ENCODE measurements at places on chromosomes 4 and X. TPM values are rescaled to one million over a fixed set of nuclear protein-coding genes. Genes with fewer than 3 reads are reported as not detected.
A peak's percentile ranks its signal among the peaks of the same experiment; 100 is the strongest.

DNA sequence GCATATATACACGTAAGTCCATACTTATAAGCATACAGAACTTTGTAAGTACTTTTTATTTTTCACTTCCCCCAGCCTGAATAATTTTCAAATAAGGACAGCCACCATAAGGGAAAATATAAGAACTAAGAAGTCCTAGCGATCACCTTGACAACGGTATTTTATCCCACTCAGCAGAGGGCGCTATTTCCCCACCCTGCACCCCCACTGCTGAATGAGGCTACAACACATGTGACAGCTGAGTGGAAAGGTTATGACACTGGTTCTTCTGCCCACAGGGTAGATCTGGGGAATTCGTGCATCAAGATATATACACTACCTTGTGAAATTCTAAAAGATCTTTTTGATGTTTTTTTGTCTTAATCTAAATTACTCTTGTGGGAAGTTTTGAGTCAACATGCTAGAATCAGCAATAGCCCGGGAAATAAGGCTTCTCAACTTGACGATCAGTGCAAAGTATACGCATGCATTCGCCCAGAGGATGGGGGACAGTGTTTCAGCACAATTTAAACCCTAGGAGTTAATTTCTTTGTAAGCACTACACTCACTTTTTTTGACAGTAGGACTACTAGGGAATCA is 151.5 kb downstream of the CORIN start:
- peak; percentile 46 for DNase-seq

DNA sequence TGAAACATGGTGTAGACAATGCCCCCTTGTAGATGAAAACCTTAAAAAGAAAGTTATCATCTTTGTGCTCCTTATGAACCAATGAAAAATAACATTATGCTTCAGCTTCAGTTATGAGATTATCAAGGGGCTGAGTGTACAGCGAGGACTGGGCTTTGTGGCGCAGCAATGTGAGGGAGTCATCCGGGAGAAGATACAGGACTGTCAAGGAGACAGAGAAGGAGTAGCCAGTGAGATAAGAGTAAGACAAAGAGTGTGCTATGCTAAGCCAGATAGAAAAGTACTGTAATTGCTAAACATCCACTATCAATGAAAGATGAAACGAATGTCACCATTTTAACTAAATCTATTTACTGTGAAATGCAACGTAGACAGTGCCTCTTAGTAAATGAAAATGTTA is 3.6 kb upstream of the KLHL15 start:
- no peak for DNase-seq

GRCh38 chrX:115330498-115331168 is 41.1 kb downstream of the LUZP4 start:
- peak; percentile 71 for DNase-seq

GRCh38 chr4:101279377-101279871 is 67.9 kb downstream of the PPP3CA start:
- peak; percentile 97 for DNase-seq

DNA sequence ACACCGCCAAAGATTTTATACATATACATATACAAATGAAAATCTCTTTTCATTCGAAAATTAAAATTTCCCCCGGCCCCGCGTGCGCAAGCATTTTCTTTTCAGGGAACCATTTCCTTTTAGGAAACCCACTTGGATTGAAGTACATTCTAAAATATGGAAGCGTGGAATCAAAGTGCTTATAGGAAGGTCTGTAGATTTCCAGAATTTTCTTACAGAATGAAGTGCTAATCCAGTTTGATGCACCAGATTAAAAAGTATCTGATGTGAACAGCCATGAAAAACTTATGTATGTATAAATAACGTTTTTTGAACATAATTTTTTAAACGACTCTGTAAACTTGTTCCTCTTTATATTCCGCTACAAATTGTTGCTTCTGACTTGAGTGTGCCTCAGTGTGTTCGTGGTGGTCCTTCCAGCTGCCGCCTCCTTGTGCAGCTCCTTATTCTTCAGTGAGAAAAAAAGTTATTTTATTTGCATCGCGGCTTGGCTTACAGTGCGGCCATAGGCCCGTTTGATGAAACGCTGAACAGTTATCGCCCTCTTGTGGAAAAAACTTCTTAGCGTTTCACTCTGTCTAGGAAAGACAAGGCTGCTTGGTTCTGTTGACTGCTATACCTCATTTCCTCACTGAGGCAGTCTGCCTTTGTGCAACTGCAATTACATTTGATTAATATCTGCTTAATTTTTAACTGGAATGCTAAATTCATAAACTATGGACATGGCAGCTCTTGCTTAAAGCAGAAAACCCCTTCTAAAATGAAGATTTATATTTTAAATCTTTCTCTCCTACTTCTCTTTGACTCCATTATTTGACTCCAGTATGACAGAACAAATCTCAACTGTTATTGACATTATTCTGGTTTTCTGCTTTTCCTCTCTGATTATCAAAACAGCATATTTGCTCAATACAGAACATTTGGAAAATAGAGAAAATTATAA is 4.7 kb upstream of the NKX6-1 start:
- DNase-seq: peak; percentile 83

- no peak for DNase-seq
Observed at GRCh38 chr4:10704430-10704810, 19.9 kb upstream of the CLNK start.

- peak; percentile 21 for DNase-seq
Observed at GRCh38 chrX:40912166-40912565, 173.1 kb upstream of the USP9X start.

DNA sequence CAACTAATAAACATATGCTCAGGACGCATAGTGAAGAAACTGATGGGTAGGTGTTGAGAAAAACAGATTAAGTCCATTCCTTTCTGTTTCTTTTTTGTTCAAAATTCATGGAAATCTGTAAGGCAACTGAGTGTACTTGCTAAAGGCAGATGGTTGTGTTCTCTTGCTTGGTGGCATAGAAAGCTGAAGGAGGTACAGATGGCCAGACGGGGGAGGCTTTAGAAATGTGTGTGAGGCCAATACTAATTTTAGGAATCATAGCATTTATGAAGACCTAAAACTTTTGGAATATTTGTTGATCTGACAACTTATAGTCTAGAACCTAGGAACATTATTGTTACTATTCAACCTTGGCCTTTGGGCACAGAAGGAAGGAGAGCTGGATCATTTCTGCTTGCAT is 56.8 kb upstream of the EMCN start:
- no peak for DNase-seq

DNA sequence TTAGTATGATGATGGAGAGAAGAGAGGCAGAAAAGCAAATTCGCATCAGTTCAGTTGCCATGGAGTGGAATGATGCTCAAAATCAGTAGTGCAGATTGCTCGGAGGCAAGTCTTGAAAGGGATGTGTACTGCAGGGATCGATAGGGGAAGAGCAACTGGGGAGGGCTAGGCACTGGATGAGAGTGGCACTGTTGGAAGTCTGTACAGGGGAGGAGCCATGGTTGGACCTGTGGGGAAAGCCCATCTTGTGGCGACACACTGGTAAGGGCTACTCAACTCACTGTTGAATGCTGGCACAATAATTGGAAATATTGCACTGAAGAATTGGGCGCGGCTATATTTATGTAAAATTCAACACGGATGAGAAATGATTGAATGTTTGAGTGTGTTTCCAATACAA is 1.2 kb downstream of the RAB9B start:
- DNase-seq: no peak

GRCh38 chrX:139058831-139059495 is 347.4 kb upstream of the FGF13 start:
- DNase-seq: peak; percentile 51

- no peak for DNase-seq
Observed at GRCh38 chrX:134570899-134571298, 87.4 kb downstream of the PLAC1 start.

DNA sequence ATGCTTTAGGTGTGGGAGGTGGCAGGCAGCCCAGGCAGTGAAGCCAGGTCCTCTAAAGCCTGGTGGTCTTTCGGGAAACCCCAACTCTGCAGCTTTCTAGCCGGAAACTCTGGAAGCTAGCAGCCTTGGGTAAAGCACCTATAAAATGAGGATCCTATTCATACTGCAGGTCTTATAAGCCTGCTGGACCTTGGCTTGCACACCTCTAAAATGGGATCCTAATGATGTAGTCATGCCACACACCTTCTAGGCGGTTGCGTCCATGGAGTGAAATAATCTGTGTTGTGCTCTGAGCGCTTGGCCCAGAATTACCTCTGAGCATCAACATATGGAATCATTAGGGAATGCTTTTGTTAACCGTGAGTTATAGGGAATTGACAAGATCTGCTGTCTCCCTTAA is 36.0 kb upstream of the STS start:
- DNase-seq: no peak

GRCh38 chrX:41600291-41600690 is 88.5 kb upstream of the GPR34 start:
- peak; percentile 43 for DNase-seq

DNA sequence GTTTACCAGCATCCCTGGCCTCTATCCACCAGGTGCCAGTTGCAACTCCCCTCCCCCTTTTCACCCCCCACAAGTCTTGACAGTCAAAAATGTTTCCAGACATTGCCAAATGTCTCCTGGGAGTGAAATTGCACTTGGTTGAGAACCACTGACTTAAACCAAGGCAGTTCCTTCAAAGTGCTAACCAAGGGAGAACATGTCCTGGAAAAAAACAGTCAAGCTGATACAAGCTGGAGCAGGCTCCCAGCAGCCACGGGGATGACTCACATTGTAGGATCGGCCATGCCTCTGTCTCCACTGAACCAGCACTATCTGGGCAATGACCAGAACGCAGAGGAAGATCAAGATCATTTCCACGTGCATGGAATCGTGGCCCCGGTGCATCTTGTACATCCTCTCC is 11.4 kb downstream of the RNF175 start:
- DNase-seq: peak; percentile 88

DNA sequence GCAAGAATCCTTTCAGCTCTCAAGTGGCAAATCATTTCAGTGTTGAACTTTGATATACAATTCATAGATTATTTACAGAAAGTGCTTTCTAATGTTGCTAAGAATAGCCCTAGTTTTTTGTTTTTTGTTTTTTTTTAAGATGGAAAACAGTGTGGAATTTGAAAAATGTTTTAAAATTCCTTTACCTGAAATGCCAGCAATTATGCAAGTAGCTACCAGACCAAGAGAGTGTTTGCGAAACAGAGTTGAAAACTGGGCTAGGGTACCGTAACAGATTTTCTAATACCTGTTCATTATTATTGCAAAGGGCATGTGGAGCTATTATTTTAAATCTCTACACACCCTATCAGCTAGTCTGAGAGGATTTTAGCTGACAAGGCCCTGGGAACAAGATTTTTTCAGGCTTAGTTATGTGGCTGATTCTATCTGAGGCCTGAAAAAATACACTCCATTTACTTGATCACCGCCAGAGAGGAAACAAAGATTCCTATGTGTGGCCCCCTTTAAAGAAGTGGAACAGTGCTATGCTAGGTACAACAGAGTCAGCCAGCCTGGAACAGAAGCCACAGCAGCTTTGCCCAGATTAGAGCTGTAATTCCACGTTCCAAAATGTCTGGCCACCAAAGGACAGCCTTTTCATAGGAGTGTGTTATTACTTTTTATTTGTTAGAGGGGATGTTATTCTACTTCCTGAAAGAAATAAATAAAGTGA is 46.9 kb upstream of the SLC39A8 start:
- no peak for DNase-seq

- DNase-seq: no peak
Observed at GRCh38 chrX:140360284-140360683, 144.6 kb downstream of the SOX3 start.

GRCh38 chr4:7387925-7388324 is 46.8 kb downstream of the PSAPL1 start:
- DNase-seq: no peak

GRCh38 chr4:155854582-155855226 is 11.4 kb downstream of the ASIC5 start:
- peak; percentile 65 for DNase-seq

- no peak for DNase-seq
Observed at GRCh38 chr4:6647582-6648230, 7.2 kb downstream of the MRFAP1 start.

DNA sequence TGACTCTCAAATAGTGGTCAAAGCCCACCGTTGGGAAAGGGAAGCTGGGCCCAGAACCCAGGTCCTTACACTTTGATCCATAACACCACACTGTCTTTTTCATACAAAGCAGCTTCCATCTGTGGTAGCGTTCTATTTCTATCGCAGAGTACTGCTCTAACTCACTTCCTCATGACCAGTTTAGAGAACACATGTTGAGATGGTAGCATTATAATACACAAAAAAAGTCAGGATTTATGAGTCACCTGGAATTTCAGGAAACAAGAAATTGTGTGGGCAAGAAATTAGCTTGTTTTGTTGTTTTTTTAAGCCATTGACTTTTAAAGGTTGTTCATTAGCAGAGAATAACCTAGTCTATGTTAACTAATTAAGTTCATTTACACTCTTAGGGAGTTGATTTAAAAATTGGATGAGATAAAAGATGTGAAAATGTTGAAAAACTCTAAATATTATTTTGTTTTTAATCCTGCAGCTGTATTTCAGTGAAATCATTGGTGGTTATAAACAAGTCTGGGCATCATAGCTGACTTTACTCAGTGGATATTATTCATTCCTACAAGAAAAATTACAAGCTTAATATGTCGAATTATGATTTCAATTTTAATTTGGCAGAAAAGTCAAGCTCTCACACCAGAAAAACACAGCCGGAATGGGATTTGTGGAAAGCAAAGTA is 1011.1 kb upstream of the HS3ST1 start:
- no peak for DNase-seq

DNA sequence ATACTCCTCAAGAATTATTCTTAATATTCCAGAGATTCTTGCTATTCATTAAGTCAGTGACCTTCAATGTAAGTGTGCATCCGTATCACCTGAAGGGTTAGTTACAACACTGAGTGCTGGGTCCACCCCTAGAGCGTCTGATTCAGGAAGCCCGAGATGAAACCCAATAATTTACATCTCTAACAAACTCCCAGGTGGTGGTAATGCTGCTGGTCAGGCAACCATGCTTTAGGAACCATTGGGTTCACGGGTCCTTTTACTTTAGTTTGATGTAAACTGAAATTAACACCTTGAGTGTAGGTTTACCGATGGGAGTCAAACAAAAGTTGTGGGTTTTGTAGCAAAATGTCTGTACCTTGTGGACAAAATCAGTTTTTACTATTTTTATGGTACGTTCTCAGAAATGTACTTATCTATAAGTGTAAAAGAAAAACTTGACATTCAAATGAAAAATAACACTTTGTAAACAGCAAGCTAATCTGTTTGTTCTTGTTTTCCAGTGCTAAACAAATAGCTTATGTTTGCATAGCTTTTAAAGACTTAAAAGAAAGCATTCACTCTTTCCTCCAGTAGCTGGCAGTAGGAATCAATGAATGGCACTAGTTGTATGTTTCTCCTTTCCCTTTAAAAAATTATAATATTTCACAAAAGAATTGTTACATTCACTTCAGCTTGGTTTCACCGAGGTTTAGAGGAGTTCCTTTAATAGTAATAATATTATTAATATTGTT is 32.7 kb downstream of the ACE2 start:
- DNase-seq: no peak

Gene HTR2C
- not detected for total RNA-seq

Gene MAGEC1
- not detected for total RNA-seq

Gene FHL1
- 57.5 TPM for total RNA-seq

Gene UCP1
- total RNA-seq: not detected

Gene SLC9B1
- not detected for total RNA-seq

Gene CYBB
- not detected for total RNA-seq

Gene PARM1
- not detected for total RNA-seq

Gene TMEM150C
- 0.22 TPM for total RNA-seq

Gene GABRQ
- not detected for total RNA-seq

Gene CENPI
- 11.8 TPM for total RNA-seq

Gene ADAMTS3
- total RNA-seq: 0.43 TPM

Measured in GM23248 (cell line).